ENCODE measurements at places on chromosomes 5 and 9.

DNA sequence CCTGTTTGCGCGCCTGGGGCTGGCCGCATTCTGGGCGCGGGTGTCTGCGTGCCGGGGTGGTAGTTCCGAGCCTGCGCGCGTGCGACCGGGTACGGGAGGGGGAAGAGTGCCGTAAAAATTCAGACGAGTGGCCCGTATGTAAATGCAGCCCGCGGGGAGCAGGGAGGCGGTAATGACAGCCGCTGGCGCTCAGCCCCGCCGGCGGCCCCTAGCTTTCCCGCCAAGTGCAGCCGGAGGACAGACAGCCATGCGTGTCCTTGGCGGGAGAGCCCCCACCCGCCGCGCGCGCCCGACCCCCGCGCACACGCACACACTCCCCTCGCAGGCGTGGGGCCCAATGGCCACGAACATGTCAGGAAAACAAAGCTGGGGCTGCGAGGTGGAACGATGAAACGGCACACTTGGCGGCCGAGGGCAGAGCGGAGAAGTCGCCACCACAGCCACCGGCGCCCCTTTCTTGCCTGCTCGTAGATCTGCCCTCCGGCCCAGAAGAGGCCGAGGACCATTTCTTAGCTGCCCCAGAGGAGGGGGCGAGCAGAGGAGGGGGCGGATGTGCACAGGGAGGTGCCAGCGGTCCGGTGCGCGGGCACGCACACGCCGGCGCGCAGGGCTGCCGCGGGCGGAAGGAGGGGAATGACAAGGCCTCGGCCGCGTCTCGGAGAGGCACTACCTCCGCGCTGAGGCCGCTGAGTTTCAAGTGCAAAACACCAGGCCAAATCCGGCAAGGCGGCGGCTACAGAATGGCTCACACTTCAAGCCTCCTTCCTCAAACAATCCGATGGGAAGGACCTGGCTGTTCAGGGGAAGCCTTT lies 208.4 kb downstream of the MEF2C start:
- no peak for DNase-seq

DNA sequence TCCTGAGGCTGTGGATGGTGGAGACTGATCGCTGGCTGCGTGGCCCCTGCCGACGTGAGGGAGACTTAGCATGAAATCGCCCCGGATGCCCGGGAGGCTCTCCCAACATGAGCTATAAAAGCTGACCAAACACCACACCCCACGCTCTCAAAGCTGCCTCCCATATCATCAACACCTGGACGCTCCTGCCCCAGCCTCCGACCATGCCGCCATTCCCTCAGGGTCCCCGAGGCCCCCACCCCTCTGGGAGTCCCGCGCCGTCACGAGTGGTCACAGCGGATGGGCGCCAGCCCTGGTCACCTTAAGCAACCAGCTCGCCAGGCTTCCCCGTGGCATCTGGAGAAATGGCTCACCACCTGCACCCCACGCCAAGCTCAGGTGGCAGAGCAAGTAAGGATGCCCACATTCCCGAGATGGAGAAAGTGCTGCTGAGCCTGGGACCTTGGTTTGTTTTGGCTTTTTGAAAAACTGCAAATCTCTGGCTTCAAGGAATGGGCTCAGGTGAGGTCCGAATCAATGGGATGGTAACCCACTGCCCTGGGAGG lies 196.0 kb downstream of the MED10 start:
- DNase-seq: no peak

GRCh38 chr9:21392270-21392669 lies 7.1 kb upstream of the IFNA2 start:
- DNase-seq: no peak

- no peak for DNase-seq
Measured at GRCh38 chr5:166551384-166551783, 1740.1 kb upstream of the WWC1 start.

DNA sequence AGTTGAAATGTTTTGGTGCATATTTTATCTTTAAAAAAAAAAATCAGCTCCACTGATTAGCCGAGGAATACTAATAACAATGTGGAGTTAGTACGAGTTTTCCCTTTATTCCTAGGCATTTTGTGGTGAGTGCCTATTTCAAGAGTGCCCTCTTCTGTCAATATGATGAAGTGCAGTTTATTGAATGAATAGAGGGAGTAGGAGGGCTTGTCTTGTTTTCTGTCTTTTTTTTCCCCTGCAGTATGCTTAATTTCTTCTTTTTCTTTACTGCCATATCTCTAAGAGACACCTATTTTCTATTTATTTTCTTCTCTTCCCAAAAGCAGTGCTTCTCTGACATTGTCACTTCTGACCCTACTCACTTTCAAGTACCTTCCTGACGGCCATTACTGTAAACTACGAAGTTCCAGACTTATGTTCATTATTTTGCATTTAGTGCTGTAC lies 169.6 kb upstream of the PITX1 start:
- no peak for DNase-seq

DNA sequence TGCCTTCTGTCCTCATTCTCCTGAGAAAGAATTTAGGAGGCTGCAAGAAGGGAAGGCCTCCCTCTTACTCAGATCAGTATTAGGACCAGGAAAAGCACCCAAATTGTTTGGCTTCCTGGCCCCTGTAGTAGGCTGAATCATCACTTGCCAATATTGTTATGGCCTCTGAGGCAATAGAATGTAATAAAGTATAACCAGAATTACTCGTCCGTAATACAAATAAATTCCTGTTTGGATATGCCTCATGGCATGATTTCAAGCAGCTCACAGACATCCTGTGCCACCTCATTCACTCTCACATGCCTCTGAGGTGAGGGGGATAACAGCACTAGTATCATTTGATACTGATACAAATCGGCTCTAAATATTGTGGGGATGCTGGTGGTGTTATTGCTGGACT lies 427.3 kb downstream of the ISL1 start:
- no peak for DNase-seq

GRCh38 chr9:137123468-137123837 lies 8.9 kb upstream of the DPP7 start:
- no peak for DNase-seq

DNA sequence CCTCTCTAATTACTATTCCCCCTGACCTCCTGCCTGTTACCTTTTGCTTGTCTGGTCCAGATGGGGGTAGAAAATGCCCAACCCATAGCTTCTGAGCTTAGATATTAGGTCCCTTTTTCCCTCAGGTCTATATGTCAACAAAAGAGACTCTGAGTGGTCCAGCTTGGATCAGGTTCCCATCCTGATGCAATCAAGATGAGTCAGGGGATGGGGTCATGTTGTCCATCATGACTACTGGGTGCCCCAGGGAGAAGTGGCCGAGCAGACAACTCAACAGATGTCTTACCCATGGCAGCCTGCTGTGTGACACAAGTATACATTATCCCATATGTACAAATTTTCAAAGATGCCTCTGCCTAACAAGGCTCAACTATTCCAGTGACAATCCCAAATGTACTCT lies 9.1 kb upstream of the ANKH start:
- DNase-seq: no peak

- DNase-seq: no peak
Measured at GRCh38 chr5:4901305-4901811, 238.8 kb upstream of the ADAMTS16 start.

GRCh38 chr5:134110382-134110781 lies 4.1 kb upstream of the TCF7 start:
- no peak for DNase-seq

DNA sequence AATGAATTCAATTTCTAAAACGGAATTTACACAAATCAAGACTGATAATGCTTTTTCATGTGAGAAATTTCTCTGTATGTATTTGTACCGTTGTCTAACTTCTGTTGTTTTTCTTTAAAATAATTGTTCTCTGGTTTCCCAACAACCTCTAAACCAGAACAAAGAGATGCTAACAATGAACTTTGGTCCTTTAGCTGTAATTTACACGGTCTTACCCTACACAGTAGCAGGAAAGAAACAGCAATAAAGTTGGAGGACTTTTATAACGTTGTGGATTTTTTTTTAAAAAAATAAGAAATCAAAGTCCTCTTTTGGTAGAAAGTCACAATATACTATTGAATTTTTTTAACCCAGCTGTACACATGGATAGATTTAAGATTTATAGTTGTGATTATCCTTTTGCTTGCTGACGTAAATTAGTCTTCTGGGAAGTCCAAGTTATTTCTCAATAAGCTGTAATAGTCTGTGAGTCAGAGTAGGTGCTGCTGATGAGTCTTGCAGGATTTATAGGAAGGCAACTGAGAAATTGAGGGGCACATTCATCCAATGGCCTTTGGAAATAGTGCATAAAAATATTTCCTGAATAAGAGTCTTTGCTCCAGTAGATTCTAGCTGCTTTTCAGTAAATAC lies 76.8 kb upstream of the PCSK1 start:
- DNase-seq: no peak

DNA sequence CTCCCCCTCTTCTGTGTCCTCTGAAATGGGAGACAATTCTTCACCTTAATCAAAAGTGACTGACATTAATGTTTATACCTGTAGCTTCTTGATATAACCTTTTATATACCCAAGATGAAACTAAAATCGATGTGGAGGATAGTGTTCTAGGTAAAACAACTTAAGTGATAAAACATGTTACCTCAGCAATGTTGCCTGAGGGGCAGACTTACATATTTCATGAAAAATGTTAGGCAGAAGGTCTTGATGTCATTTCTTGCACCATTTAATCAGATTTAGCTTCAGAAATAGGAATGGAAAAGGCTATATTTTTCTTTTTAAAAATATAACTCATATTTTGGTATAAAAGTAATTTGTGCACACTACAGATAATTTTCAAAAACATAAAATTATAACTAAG lies 22.7 kb upstream of the MACIR start:
- DNase-seq: no peak

- DNase-seq: no peak
Measured at GRCh38 chr9:105046907-105047741, 119.2 kb upstream of the ABCA1 start.

GRCh38 chr5:173198049-173198448 lies 37.0 kb downstream of the NKX2-5 start:
- DNase-seq: no peak

- DNase-seq: peak; percentile 80
Measured at GRCh38 chr9:131349881-131350563, 43.9 kb upstream of the PRRC2B start.

DNA sequence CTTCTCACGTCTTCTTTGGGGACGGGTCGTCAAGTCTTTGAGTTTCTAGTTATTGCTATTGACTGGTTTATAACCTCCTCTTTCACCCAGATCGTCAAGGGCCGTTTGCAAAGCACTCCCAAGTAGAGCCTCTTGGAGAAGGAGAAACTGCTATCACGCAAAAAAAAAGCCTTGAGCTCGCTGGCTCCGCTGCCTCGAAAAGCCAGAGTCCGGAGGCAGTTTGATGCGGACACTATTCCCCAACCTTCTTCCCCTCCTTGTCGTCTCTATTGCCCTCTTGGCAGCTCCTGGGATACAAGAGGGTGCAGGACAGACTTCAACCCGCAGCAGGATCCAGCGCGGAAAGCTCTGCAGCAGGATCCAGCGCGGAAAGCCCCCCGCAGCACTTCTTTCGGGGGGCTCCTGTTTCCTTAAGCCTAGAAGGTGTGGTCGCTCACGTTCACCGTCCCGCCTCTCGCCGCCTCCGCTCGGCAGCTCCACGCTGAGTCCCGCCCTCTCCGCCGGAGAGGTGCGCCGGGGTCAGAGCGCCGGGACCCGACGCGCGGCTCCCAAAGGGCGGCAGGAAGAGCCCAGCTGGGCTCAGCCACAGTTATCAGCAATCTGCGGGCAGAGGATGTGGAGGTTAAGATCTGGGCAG lies at the start of gene PCDHAC1:
Gene PCDHAC1, plus strand, starts transcription at position 494 of the 637 bp plus-strand sequence. CDS start 594 bp downstream, outside the sequence.
- no peak for DNase-seq

GRCh38 chr9:114034661-114035062 lies 43.4 kb downstream of the AMBP start:
- no peak for DNase-seq

DNA sequence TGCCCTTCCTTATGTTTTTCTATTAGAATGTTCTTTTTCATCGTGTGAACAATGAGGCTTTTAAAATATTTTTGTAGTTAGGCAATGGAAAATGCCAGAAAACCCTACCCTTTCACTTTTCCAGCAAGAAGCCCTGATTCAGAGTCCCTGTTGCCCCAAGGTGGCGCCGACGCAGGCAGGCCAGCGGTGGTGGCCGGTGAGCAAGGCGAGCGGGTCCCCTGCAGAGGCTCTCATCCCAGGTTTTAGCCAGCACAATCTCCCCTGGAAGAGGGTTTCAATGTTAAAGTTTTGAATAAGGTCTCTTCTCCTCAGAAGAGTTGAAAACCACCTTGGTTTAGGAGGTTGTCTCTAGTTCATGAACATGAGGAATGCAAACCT lies 40.8 kb upstream of the CKMT2 start:
- DNase-seq: no peak

DNA sequence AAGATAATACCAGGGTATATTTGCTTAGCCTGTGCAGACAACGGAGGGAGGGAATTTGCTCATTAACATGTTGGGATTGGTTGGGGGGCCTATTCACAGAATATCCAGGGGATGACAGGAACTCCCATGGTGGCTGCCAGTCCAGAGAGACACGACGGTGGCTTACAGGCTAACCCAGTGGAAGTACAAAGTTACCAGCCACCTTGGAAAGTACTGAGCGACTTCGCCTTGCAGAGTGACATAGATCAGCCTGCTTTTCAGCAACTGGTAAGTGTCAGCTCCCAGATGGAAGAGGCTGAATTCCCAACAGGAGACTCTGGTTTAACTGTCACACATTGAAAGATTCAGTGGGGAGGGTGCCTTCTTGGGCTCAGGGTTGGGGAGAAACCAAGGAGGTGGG lies 7.9 kb downstream of the ISL1 start:
- no peak for DNase-seq

- DNase-seq: no peak
Measured at GRCh38 chr5:152824316-152824715, 419.2 kb upstream of the NMUR2 start.

DNA sequence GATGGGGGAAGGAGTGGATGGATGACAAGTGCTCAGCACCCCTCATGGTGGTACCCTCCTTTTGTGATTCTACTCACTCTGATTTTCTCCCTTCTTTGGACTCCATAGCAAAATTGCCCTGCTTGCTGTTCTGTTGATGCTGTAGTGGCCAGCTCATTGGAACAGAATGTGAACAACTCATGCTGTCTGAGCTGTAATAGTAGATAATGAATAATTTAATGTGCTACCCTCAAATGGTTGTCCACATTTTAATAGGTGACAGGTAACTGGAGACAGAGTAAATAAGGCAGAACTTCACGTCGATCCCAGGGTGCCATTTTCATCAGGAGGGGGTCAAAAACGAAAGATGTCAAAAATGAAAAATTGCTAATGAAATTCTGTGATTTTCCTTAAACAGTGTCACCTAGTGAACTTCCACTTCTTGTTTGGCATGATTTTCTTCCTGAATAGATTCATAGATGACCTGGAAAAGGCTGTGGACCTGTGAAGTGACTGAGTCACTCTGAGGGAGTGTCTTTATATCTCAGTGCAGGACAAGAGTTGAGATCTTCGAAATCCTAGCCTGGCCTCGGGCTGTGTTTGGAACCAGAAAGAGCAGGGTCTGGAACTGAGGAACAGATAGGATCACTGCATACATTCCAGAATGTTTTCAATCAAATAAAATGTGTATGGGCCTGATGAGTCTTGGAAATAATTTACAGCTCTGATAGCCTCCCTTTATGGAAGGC lies 270.2 kb downstream of the PSAT1 start:
- no peak for DNase-seq
